ENCODE measurements at places on chromosomes 7 and 10.
A peak's percentile ranks its signal among the peaks of the same experiment; 100 is the strongest.

DNA sequence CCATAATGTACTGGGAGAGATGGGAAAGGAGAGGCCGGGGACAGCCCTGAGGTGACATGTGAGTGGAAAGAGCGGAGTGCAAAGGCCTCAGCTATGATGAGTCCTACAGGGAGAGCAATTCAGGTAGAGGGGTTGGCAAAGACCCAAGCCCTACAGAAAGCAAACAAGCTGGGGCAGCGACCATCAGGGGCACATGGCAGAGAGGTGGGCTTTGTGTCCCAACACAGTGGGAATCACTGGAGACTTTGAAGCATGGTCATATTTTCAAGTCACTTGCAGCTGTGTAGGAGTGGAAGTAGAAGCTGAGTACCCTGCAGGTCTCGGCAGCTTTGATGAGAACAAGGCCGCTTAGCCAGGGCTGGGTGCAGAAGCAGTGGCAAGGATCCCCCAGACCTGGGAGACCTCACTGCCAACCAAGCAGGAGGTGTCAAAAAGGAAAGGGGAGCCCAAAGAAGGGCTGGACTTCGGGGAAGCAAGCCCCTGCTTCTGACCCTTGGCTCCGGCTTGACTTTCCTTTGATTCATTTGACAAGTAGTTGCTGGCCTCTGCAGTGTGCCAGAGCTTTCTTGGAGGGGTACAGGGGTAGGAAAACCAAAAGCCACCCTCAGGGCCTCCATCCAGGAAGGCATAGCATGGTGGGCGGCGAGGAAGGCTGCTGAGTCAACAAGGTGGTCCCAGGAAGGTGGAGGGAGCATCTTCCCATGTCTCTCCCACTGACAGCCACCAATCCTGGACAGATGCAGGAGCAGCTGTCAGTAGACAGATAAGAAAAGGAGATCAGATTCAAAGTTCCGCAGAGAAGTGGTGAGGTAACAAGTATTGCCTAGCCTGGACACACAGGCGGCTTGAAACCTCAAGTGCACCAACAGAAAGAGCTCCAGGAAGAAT, 1.9 kb upstream of the PGAM2 start:
- peak; percentile 4 for ATAC-seq

DNA sequence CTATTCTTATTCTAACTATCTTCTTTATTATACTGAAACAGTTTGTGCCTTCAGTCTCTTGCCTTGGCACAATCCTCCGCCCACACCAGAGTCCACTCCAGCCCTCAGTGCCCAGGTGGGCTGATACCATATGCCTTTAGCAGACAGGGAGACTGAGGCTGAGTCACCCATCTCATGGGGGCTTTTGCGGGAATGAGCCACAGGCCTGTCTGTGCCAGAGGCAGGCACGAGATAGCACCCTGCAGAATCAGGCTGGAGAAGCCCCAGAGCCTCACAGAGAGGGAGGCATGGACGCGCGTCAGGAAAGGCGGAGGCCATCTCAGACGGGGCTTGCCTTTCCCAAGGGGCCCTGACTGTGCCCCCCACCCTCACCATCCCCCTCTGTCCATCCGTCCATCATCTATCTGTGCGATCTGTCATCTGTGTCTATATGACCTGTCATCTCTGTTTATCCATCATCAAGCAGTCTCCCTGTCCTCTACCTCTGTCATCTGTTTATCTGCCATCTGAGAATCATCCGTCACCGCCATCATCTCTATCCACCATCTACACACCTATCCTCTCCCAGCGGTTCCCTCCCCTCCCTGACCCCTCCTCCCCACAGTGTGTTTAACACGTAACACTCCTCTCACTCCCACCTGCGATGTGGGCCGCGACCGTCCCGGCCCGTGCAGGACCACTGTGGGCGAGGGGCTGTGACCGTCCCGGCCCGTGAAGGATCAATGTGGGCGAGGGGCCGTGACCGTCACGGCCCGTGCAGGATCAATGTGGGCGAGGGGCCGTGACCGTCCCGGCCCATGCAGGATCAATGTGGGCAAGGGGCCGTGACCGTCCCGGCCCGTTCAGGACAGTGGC, 7.3 kb upstream of the ADAP1 start:
- ATAC-seq = no peak

DNA sequence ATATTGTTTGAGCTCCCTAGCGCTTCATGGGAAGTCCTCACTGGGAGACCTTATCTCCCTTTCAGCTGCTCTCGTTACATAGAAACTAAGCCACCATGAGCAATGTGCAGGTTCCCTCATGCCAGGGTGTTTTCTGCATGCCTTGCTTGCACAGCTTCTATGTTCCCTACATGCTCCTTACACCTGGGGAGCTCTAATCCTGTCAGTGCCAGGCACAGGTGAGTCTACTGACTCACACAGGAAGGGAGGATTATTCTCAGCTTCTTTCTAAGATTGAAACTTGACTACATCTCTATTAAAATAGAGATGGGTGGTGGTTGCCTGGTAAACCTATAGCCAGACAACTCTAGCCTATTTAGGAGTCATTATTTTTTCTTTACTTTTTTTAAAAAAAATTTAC, 375.7 kb upstream of the CDC14C start:
- ATAC-seq = no peak

- ATAC-seq = no peak
These were observed 216.8 kb downstream of the RPS24 start for GRCh38 chr10:78250313-78251015.

DNA sequence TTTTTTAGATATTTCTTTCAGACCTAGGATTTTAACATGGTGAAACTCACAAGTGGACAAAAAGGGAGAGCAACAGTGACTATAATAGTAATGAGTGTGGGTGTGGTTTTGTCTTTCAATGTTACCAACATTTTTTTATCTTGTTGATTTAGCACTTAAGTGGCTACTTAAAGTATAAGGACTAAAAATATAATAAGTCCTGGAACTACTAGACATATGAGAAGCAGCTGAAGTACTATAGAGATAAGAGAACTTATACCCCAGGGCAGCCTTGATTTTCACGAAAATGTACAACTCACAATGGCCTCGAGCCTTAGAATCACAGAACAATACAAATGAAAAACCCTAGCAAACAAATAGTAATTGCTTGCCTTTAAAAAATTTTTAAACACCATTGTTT, 1151.8 kb downstream of the TYW1 start:
- ATAC-seq = no peak

DNA sequence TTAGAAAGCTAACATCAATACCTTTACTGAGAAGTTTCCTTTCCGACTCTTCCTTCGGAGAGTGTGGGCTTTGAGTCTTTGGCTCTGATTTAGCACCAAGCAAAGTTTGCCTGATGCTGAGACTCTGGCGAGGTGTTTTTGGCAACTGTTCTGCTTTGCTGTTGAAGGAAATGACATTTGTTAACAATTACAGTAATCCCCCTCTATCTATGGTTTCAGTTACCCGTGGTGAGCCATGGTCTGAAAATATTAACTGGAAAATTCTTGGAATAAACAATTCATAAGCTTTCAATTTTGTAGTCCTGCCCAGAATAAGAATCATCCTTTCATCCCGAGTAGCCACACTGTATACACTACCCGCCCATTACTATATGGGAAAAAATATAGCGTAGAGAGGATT, 126.3 kb downstream of the ARHGAP21 start:
- ATAC-seq = no peak

- peak; percentile 49 for ATAC-seq
These were observed 656.9 kb downstream of the CNTNAP2 start for GRCh38 chr7:146773506-146773905.

DNA sequence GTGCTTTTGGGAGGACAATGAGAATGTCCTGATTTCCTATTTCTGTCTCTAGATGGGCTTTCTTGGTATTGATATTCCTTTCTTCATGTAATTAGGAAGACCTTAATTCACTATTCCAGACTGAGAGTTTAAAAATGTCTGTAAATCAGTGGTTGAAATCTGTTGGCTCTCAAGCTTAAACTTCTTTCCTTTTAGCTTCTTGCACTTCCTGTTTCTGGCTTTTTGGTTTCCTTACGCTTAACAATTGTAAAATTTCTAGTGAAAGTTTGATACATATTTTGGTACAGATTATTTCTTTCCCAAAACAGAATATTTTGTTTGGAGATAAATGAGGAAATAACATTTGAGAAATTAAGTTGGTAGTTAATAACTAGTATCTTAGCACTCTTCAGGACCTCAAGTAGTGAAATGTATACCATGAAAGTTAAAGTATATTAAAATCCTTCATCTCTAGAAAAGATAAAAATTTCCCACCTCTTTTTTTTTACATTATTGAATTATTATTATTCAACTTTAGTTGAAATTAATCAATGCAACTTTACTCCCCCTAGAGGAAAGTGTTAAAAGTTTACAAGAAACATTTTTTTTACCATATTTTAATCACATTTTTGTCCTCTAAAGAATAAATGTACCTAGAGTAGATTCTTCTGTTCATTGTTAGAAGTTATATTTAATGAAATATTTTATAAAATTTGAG, 137.2 kb downstream of the PHTF2 start:
- ATAC-seq = no peak

DNA sequence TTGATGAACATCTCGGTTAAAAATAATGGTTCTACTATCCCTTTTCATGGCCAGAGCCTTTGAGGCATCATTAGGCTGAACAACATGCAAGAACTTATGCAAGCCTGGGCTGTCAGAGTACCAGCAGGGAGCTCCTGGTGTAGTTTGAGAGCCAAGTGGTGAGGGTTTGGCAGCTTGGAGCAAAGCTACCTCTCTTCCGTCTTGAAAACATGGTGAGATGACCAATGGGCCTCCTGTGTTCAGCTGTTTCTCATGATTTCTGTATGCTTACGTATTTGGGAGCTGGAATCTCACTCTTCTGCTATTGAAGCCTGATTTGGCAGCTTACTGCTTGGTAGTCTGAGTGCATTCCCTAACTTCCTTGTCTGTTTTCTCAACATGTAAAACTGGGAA, 150.4 kb downstream of the CXCL12 start:
- no peak for ATAC-seq

GRCh38 chr7:134060874-134061273, 66.3 kb upstream of the LRGUK start:
- no peak for ATAC-seq

DNA sequence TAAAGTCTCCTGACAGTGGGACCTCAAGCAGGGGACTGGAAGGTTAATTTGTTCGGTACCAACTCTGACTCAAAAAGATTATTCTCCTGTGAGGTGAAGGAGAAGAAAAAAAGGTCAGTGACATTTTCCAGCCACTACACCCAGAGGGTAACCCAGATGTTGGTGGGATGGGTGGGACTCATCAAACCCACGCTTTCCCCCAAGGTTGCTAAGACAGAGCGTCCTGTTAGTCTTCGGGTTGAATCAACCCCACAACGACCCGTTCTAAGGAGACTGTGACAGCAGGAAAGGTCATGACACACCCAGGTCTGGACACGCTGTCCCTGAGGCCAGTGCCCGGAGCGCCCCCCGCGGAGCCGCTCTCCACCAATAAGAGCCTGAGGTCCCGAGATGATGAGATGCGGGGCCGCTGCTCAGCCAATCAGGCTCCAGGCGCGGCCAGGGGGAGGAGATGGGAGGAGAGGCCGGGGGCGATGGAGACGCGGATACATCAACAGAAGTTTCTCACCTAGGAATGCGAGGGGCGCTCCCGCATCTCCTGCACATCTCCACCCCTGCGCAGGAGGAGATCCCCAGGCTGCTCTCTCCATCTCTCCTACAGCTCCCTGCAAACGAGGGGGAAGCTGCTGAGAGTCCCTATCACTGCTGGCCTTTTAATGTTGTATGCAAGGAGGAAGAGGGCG, at the start of gene WNT16:
Gene WNT16, plus strand, starts transcription at position 493 of the 683 bp plus-strand sequence. CDS start 293 bp downstream, outside the sequence.
- peak; percentile 65 for ATAC-seq

DNA sequence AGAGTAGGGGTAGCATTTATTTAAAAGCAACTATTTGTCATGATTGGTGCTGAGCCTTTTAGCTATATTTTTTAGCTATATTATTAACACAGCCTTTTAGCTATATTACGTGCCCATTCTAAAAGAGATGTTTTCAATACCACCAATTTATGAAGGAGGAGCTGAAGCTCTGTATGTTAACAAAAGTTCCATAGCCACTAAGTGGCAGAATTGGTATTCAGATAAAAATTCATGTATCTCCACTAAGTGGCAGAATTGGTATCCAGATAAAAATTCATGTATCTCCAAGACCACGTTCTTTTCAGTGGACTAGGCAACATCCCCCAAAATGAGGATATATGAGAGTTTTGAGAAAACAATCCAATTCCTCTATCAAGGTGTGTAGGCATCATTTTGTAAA, 268.6 kb downstream of the HGF start:
- ATAC-seq = peak; percentile 77

- no peak for ATAC-seq
These were observed 52.6 kb downstream of the HTR7 start for GRCh38 chr10:90805206-90805605.

DNA sequence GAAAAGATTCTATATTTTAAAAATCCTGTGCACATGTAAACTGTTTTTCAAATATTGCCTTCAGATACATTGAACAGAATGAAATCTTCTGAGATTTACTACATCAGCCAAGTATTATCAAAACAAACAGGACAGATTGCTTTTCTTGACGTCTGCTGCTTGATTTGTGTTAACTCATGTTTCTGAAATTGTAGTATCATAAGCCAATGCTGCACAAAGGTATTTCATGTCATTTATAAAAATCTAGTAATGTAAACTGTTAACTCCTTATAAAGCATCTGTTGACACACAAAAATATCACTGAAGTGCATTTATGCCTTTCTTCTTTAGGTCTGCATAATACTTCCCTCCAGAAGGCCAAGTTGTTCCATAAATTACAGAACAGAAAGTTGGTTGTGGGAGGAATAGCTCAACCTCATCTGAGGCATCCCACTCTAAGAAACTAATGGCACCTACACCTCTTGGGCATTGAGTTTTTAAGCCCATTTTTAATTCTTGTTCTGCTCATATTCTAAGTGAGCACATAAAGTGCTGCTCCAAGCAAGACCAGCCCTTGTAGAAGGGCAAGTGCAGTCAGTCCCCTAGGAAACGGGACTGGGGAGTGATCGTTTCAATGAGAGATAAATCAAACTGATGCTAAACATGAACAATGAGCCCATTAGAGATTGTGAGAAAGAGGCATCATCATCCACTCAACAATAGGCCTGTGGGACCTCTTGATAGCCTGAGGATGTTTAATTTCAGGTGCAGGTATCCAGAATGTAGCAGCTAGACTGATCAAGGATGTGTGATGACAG, 28.5 kb downstream of the CAV1 start:
- no peak for ATAC-seq

- no peak for ATAC-seq
These were observed 373.5 kb downstream of the KCNMA1 start for GRCh38 chr10:77264107-77264506.

- ATAC-seq = no peak
These were observed 117.6 kb downstream of the LRRC4 start for GRCh38 chr7:127913686-127914085.

DNA sequence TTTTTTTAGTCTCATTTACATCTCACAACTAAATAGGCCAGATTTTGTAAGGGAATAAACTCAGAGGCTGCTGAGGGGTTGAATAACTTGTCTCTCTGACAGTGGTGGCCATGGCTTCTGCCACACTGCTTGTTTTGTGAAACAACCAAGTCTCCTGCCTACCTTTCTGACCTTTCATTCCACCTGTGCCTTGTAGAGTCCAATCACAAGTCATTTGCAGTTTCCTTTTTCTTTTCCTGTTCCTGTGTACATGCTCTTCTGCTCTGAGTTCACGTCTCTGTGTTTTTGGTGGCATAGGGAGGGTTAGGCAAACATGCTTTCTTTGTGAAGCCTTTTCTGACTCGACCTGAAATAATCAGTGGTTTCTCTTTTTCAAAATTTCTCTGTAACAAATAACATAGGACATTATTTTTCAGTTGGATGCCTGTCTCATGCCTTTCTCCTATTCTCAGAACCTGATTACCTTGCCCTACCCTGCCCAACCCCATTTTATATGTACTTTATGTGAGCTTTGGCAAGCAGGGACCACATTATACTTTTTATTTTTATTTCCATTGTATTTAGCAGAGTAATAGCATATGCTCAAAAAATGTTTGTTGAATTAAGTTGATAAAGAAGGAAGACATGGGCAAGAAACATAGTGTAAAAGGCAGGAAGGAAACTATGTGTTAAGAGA, 81.7 kb downstream of the HDAC9 start:
- no peak for ATAC-seq
